Stimulated activated CD4-positive, alpha-beta T cell treated with anti-CD3 and anti-CD28 coated beads, Interleukin-1b, Interleukin-23, amount 100 ng/mL, for 1 hour (primary cell): ENCODE measurements at places on chromosomes 1 and 21.

DNA sequence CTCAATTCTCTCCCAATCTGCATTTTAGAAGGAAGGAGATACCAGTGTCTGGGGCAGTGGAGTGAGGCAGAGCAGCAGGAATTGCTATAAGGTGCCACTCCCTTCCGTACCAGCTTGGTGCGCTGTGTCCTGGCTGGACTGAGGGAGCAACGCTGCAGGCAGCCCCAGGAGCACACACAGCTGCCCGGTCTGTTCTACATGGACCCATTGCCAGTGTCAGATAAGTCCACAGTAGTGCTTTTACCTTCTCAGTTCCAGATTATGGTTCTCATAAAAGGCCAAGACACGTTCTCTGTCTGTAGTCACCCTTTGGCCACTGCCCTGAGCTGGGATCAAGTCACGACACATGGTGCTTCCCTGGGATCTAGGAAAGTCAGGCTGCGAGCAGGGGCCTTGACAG, 44.1 kb upstream of the BARHL2 start:
- no peak for DNase-seq

DNA sequence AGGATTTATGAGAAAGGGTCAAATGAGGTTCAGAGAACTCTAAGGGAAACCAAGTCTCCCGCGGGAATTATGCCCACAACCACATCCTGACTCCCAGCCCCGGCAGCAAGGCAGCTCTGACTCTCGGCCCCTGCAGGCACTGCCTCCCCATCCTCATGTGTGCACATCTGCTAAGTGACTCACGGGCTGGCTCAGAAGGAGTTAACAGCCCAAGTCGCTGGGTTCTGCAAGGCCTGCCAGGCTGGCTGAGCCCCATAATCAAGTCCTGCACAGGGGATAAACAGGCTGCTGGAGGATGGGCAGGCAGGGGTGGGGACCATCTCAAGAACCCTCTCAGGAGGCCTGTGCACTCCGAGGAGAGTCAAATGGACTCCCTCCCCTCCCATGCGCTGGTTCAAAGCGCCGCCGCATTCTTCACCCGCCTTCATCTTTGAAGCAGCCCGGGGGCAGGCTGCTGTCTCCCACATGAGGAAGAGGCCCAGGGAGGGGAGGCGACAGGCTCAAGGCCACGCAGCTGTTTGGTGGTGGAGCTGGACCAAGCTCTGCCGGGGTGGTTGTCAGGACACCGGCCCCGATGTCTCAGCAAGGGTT, 344.3 kb downstream of the MATN1 start:
- no peak for DNase-seq

GRCh38 chr21:15034126-15034853, 30.5 kb downstream of the NRIP1 start:
- no peak for DNase-seq

GRCh38 chr1:167220537-167221125, at the start of gene POU2F1:
POU2F1 (plus strand) TSS chr1:167220886; CDS start chr1:167220898, 12 bp downstream.
- DNase-seq, result peak; percentile 95

GRCh38 chr1:223030871-223031400, 112.1 kb downstream of the TLR5 start:
- no peak for DNase-seq

DNA sequence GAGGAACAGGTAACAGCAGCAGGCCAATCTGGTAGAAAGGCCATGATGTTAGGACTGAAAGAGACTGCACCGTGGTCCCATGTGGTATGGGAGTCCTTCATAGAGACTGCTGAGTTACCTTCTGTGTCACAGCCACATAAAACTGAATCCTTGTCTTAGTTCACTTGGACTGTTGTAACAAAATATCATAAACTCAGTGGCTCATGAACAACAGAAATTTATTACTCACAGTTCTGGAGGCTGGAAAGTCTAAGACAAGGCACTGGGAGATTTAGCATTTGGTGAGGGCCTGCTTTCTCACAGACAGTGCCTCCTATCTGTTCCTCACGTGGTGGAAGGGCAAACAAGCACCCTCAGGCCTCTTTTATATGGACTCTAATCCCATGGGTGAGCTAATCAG, 67.5 kb downstream of the CD2 start:
- no peak for DNase-seq

- DNase-seq, result no peak
Observed at GRCh38 chr1:165481820-165482532, 37.0 kb upstream of the RXRG start.

GRCh38 chr1:53143527-53143926, 1.1 kb upstream of the SLC1A7 start:
- DNase-seq, result no peak

GRCh38 chr1:23567996-23568607, 8.8 kb upstream of the ID3 start:
- no peak for DNase-seq

- no peak for DNase-seq
Observed at GRCh38 chr1:25040122-25040685, 110.1 kb upstream of the RUNX3 start.

GRCh38 chr1:196466166-196466565, 142.1 kb downstream of the KCNT2 start:
- DNase-seq, result no peak

DNA sequence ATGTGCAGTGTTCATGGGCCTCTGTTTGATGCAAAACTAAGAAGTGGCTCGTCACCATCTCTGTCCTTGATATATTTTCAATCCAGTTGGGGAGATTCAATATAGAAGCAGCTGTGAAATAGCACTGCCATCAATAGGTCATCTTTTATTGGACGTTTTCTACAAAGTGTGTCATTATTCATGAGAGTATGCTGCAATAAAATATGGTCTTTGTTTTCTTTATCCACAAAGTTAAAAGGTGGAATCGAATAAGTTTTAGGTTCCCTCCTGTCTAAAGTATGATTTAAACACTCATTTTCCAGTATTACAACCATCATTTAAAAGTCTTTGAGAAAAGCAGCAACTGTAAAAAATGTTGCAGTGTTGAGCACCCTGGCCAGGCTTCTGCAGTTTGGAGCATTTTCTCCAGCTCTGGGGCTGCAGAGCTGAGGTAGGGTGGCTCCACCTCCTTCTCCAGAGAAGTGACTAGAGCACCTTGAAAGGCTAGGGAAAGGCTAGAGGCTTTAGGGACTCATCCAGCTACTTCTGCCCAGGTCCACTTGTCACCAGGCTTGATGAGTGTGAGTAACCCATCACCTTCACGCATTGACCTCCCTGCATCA, 56.5 kb upstream of the DNAH14 start:
- no peak for DNase-seq

DNA sequence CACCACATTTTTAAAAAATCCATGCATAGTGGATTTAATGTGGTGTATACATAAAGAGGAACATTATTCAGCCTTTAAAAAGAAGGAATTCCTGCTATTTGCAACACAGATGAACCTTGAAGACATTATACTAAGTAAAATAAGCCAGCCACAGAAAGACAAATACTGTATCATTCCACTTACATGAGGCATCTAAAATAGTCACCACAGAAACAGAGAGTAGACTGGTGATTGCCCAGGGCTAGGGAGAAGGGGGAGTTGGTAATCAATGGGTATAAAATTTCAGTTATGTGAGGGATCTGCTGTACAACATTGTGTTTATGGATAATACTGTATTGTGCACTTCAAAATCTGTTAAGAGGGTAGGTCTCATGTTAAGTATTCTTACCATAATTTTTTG, 10.0 kb downstream of the FAM163A start:
- no peak for DNase-seq

DNA sequence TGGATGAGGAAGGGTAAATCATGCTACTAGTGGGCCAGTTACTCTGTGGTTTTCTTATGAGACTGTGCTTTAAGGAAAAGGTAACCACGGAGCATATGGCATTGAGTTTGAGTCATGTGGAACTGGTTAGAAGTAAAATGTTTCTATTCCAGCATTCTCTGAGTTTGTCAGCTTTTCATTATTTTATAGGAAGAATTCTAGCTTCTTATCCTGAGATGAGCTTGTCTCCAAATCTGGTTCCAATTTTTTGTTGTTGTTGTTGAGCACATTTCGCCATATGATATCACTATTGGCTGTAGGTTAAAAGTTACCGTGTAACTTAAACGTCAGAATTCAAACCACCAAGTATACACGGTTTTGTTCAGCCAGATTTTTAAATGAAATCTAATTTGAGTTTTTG, 69.9 kb downstream of the ATF6 start:
- no peak for DNase-seq

- no peak for DNase-seq
Observed at GRCh38 chr1:117295001-117295400, 72.2 kb upstream of the MAN1A2 start.

GRCh38 chr1:58996341-58997059, 212.7 kb upstream of the JUN start:
- DNase-seq, result no peak

DNA sequence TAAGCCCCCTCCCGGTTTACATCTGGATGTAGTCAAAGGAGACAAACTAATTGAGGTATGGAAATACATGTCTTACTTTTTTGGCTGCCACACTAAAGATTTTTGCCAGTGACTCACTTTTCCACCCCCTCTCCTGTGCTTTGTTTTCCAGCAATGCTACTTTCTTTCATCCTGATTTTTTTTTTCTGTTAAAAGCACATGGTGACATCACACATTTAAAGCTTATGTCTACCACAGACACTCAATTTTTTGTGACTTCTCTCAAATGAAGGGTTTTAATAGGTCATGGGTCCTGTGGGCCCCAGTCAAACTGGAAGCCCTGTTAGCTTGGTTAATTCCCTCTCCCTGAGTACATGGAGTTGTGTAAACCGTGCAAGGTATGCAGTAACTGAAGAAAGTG, 2.2 kb downstream of the PPP1R8 start:
- no peak for DNase-seq
